Neural progenitor cell (in vitro differentiated cells): ENCODE measurements at places on chromosomes 2 and 18. TPM values are rescaled to one million over a fixed set of nuclear protein-coding genes. Genes with fewer than 3 reads are reported as not detected.

GRCh38 chr2:20541651-20542050, 94.8 kb downstream of the RHOB start:
- no peak for DNase-seq

Gene PSMA8
- total RNA-seq: not detected in 2 replicates

DNA sequence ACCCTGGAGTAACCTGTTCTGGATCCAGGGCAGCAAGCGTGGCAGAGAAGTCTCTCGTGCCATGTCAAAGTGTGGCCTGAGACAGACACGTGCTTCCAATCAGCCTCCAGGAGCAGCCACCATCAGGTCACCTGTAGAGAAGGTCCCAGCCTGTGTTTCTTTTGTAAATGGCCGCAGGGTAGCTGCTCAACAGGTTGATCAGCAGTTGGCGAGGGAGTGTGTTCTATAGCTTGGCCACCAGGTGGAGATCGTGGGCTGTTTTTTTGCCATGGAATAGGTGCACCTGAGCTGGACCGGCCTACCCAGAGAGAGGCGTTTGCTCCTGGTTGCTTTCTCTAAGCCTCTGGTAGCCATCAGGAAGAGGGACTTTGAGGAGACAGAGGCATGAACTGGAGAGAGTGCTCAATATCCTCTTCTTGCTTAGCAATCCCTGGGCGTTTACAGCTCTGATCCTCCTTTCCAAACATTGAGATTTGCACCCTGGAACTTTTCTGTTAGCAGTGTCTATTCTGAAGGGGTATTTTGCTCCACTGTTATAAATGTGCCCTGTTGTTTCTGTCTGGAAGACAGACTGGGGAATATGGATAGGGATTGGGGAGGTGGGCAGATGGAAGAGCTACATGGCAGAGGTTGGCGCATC, 34.2 kb upstream of the EN1 start:
- DNase-seq: peak; percentile 77

GRCh38 chr18:58943896-58944295, 79.2 kb downstream of the ZNF532 start:
- DNase-seq: no peak

Gene TSHZ1
- total RNA-seq: 0.06 and 0.15 TPM in 2 replicates

GRCh38 chr2:29425866-29426265, 310.7 kb downstream of the CLIP4 start:
- no peak for DNase-seq

DNA sequence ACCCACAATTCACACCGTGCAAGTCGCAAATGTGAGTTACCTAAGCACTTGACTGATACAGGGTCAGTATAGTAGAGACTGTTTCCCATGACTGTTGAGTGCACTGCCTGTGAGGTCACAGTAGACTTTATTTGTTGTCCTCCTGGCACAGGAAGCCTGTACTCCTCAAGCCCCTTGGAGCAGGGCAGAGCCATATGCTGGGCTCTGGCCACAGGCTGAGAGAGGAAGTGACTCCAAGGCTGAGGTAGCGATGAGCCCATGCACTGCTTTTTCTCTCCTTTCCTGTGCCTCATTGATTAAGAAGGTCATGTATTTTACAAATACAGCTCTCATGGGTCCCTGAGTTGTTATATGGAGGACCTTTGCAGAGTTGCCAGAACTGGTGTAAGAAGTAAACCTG, 287.7 kb downstream of the SRBD1 start:
- DNase-seq: no peak

Gene TUBA3E
- total RNA-seq: not detected in 2 replicates

GRCh38 chr2:25682082-25682481, 8.7 kb upstream of the DTNB start:
- no peak for DNase-seq

- no peak for DNase-seq
Measured at GRCh38 chr2:201234663-201235135, 25.6 kb upstream of the CASP8 start.

DNA sequence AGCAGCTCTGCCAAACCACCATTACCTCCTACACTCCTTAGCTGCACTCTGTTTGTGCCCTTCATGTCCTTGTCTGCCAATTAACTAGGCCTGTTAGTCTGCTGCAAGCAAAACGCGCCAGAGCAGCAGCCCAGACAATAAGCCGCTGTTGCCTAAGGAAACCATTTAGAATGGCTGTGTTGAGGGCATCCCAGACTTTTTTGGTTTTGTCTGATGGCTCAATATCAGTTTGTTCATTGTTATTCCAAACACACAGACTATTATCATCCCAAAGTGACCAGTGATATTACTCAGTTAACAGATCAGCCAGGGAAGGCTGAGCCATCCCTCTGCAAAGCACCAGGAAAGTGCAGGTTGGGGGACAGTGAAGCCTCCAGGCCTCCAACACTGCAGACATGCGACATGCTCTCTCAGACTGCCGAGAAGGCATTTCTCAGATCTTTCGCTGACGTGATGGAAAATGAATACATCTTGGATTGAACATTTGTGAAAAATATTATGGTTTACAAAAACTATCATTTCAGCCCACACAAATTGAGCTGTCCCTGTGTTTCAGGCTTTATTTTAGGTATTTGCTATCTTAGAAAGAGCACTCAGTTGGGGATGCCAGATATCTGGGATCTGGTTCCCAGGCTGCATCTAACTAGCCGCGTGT, 182.0 kb upstream of the HNRNPA3 start:
- peak; percentile 38 for DNase-seq

DNA sequence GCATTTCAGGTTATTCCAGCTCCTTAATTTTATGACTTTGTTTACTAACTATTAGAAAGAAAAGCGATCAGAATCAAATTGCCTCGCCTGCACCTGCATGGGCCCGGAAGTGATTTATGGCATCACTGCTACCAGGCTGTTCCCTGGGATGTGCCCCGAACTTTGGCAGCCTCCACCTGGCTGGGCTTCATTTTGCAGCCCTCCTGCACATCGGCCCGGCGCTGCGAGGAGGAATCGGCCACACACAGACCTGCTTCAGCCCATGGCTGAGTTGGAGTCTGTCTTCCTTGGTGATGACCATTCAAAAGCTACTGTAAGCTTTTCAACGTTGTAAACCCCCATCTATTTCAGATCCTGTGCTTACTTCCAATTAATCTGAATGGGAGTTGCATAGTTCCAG, 638.0 kb downstream of the RNF144A start:
- no peak for DNase-seq

Gene CD226
- total RNA-seq: 0.06 TPM in 1 of 2 replicates, not detected in the other

GRCh38 chr2:127950264-127950663, 64.5 kb upstream of the AMMECR1L start:
- no peak for DNase-seq

GRCh38 chr2:29632018-29632417, 289.4 kb downstream of the ALK start:
- DNase-seq: no peak

Gene CRACDL
- total RNA-seq: 0.07 and 0.28 TPM in 2 replicates

Gene DCC
- total RNA-seq: 0.40 and 0.41 TPM in 2 replicates

DNA sequence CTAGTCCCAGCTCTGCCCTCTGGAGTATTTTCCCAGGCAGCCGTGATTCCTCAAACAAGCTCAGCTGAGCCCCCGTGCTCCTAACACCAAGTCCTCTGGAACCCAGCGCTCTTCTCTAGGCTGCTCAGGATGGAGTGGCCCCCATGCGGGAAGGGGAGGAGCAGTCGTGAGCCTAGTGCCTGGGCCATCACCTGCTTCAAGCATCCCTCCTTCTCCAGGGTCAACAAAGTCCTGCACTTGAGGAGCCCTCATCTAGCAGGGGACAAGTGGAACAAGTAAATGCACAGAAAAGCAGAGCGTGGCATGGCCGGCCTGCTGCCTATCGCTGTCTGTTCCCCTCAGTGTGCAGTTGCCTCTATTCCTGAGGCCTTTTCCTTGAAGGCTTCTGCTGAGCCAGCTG, 168.6 kb downstream of the INHBB start:
- no peak for DNase-seq

Gene SOCS6
- total RNA-seq: 30.3 and 45.1 TPM in 2 replicates

Gene POLR1B
- 20.1 and 20.5 TPM in 2 replicates for total RNA-seq

Gene CNTNAP5
- 0.19 TPM in 1 of 2 replicates, not detected in the other for total RNA-seq

GRCh38 chr2:108587621-108588020, 53.4 kb downstream of the LIMS1 start:
- no peak for DNase-seq

- peak; percentile 88 for DNase-seq
Measured at GRCh38 chr18:3498698-3499471, 48.9 kb downstream of the TGIF1 start.

- no peak for DNase-seq
Measured at GRCh38 chr18:3075491-3075890, 62.5 kb upstream of the LPIN2 start.

Gene KCNIP3
- 0.64 and 1.1 TPM in 2 replicates for total RNA-seq

Gene ITGA6
- 97.2 and 161 TPM in 2 replicates for total RNA-seq

- DNase-seq: no peak
Measured at GRCh38 chr18:41545091-41545888, 409.7 kb upstream of the PIK3C3 start.

DNA sequence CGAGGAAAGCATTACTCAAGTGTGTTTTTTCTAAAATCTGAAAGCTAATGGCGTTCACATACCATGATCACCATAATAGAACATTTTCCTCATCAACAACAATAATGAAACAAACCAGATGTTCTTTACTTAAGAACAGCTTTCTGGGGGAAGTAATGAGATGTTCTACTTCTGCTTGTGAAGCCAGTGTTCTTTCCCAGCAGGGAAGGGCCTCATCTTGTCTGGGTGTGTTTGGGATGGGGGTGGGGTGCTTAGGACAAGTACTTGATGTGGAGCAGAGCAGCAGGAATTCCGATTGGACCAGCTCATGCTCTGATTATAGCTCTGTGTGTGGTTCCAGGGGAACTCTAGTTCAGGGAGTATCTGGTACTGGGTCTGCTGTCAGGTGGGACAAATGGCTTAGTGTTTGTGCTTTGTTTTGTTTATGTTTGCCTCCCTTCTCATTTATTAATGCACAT, 163.0 kb upstream of the NOSTRIN start:
- DNase-seq: peak; percentile 43

DNA sequence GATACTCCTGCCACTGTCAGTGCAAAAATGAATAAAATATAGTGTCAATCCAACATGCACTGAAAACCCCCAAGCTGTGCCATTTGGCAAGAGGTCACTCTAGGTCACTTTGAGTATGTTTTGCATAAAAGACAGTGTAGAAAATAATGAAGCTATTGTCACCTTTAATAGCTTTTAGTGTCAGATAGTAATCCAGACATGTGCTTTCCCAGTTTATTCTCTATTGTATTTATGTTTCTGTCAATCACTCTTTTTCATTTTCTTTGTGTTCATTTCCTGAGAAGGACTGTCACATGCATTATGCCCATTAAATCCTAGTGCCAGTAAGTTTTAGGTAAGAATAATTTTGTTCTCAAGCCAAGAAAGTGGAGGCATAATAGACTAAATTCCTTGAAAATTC, 1073.9 kb upstream of the CDH2 start:
- no peak for DNase-seq

GRCh38 chr2:160463245-160463644, 30.4 kb downstream of the RBMS1 start:
- DNase-seq: no peak

- no peak for DNase-seq
Measured at GRCh38 chr2:239278361-239278760, 122.5 kb downstream of the HDAC4 start.

GRCh38 chr18:40956213-40956612, 998.8 kb upstream of the PIK3C3 start:
- DNase-seq: no peak

Gene RSAD2
- not detected in 2 replicates for total RNA-seq
